HFFc6 (cell line): ENCODE measurements at places on chromosomes 3 and 15. TPM values are rescaled to one million over a fixed set of nuclear protein-coding genes. Genes with fewer than 3 reads are reported as not detected.
A peak's percentile ranks its signal among the peaks of the same experiment; 100 is the strongest.

Gene WNT5A
- total RNA-seq = 251 to 358 TPM (median 308 TPM) in 3 replicates

DNA sequence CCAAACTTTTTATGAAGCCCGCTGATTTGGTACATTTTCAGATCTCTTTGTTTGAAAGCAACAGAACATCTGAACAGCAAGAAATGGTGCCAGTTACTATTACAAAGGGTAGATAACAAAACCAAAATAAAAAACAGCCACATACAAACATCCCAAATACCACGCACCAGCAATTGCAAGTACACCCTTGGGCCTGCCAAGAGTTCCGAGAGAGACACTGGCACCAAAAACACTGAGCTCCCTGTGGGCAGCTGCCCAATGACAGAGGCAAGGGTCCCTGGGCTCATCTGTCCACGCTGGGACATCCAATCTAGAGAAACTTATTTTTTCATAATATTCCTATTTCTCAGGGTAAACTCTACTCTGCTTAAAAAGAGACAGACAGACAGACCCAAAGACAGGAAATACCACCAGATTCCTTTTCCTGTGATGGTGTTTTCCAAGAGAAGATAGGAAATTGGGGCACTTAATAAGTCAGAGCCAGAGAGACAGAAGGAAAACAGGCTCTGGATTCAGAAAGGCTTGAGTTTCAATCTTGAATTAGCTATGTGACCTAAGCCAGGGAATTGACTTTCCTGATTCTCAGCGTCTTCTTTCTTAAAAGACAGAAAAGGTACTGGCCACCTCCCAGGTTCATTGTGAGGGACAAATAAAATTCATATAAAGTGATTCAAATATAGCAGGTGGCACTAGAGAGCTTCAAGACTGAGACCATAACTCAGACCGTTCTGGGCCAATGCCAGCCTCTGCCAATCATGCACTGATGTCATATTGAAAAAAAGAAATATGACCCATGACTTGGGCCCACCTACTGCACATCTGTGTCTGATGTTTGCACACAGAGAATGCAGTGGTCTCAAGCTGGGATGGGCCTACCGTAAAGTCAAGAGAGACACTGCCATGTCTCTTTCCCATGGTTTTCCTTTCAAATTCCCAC is 61.3 kb downstream of the FOXP1 start:
- H3K4me3 ChIP-seq = no peak overlapping the region
- H3K27ac ChIP-seq = no peak overlapping the region
- no peaks in the 10 kb centered on the region; the same call in none of the 2 replicates for H3K27me3 ChIP-seq
- peaks cover 3% of the 10 kb centered on the region; the same call in 1 of the 2 replicates for H3K36me3 ChIP-seq

DNA sequence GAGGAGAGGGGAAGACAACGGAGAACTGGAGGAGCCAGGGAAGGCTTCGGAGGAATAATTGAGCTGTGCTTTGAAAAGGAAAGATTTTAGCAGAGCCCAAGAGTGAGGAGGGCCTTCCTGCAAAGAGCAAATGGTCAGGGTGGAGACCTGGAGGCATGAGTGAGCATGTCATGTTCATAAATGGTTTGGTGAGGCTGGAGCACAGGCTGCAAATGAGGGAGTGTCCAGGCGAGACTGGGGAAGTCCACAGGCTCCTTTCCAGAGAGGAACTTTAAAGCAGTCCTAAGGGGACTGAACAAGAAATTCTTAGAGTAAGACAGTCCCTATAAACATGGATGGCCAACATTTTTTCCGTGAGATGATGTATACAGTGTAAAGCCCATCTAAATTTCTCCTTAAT is 108.8 kb downstream of the THSD4 start:
- no peak overlapping the region for H3K4me3 ChIP-seq
- H3K36me3 ChIP-seq = peaks cover 27% of the 10 kb centered on the region
- no peak overlapping the region for H3K27ac ChIP-seq
- H3K27me3 ChIP-seq = peaks cover 3% of the 10 kb centered on the region

GRCh38 chr15:92130244-92130643 is 263.4 kb upstream of the ST8SIA2 start:
- no peak overlapping the region for H3K4me3 ChIP-seq
- no peak overlapping the region for H3K27ac ChIP-seq
- DNase-seq = no peak

Gene C3orf80
- 0.43 and 0.78 TPM in 2 replicates for total RNA-seq

Gene TLR9
- total RNA-seq = 0.08 TPM in 1 of 3 replicates, not detected in the others

GRCh38 chr15:92155934-92156333 is 237.7 kb upstream of the ST8SIA2 start:
- no peaks in the 10 kb centered on the region for H3K4me1 ChIP-seq
- H3K27ac ChIP-seq = no peak overlapping the region
- no peak for DNase-seq
- H3K36me3 ChIP-seq = no peaks in the 10 kb centered on the region
- H3K27me3 ChIP-seq = no peaks in the 10 kb centered on the region; the same call in 1 of the 2 replicates

Gene GOLGA8N
- 0.62 to 1.4 TPM (median 1.2 TPM) in 3 replicates for total RNA-seq

DNA sequence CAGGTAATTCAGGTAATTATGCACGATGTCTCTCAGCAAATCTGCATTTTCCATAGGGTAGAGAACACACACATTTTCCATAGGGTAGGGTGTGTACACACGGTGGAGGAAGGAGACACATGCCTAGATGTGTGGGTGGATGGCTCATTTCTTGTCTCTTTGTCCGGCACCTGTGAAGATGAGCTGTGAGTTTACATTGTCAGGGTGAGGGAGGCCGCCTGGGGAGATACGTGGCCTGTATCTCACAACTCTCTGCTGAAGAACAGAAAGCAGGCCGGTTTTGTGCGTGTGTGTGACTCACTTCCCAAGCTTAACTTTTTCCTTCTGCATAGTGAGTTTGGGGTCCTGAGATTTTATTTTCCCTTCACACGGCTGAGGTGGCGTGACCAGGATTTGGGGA is 60.3 kb downstream of the SLC6A6 start:
- H3K36me3 ChIP-seq = peaks cover 22% of the 10 kb centered on the region
- DNase-seq = no peak
- H3K27me3 ChIP-seq = peaks cover 6% of the 10 kb centered on the region
- H3K27ac ChIP-seq = peak overlapping the region; percentile 54; the same call in 1 of the 2 replicates

Gene TRH
- total RNA-seq = not detected in 3 replicates

DNA sequence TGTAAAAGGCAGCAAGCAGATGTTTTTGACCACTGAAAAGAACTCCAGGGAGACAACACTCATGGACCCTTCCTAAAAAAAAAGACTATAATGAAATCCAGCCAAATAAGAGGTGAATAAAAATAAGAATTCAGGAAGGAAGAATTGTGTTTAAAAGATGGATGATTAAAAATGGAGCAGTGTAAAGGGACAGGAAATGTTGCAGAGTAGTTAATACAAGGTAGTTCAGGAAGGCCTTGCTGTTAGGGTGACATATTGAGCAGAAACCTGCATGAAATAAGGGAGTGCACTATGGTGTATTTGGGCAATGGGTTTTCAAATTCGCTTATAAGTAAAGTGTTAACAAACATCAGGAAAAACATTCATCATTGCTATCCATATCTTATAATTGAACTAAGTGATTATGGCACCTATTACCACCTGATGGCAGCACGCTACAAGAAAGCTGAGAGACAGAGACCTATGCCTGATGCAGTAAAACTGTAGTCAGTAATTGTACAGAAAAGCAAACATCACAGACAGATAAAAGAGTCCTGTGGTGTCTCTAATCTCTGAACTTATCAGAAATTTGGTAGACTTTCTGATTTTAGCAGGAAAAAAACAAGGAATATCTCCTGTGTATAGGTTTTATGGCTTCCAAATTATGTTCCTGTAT is 5.8 kb upstream of the DBR1 start:
- no peaks in the 10 kb centered on the region for H3K36me3 ChIP-seq
- H3K4me3 ChIP-seq = no peak overlapping the region
- DNase-seq = peak; percentile 37
- peaks cover 9% of the 10 kb centered on the region for H3K4me1 ChIP-seq
- no peak overlapping the region for H3K27ac ChIP-seq
- peaks cover 12% of the 10 kb centered on the region for H3K27me3 ChIP-seq

Gene STRA6
- 2.6 to 3.2 TPM (median 2.8 TPM) in 3 replicates for total RNA-seq

Gene GABRR3
- total RNA-seq = not detected in 3 replicates

Gene CYP11A1
- total RNA-seq = 0.16 to 0.43 TPM (median 0.22 TPM) in 3 replicates

GRCh38 chr15:65421360-65422215 is 1.2 kb downstream of the IGDCC4 start:
- H3K4me1 ChIP-seq = peaks cover 25% of the 10 kb centered on the region
- peak overlapping the region; percentile 86 for H3K4me3 ChIP-seq
- peaks cover 61% of the 10 kb centered on the region for H3K27me3 ChIP-seq
- H3K27ac ChIP-seq = peak overlapping the region; percentile 49; the same call in 1 of the 2 replicates
- DNase-seq = no peak

DNA sequence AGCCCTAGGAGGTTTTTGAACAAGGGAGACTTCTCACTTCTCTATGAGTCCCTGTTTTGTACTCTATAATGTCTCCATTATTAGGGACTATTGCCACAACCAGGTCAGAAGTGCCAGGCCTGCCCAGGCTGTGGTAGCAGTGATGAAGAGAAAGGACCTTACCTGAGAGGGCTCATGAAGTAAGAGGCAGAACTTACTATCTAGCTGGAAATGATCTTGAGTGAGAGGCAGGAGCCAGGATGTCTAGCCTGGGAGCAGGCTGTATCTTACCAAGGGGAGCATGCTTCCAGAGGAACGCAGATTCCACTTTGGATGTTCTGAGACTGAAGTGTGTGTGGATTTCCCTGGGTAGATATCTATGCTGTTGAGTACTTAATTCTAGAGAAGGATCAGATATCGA is 93.3 kb downstream of the RPL39L start:
- H3K27ac ChIP-seq = no peak overlapping the region
- no peaks in the 10 kb centered on the region; the same call in 1 of the 2 replicates for H3K27me3 ChIP-seq
- H3K36me3 ChIP-seq = no peaks in the 10 kb centered on the region
- peaks cover 12% of the 10 kb centered on the region for H3K4me1 ChIP-seq
- DNase-seq = no peak

- no peaks in the 10 kb centered on the region for H3K27me3 ChIP-seq
- H3K27ac ChIP-seq = no peak overlapping the region
- DNase-seq = no peak
- peaks cover 28% of the 10 kb centered on the region for H3K36me3 ChIP-seq
- H3K4me1 ChIP-seq = peaks cover 16% of the 10 kb centered on the region
Observed at GRCh38 chr3:183069086-183069485, 30.2 kb downstream of the MCCC1 start.

Gene EFHB
- total RNA-seq = 0.40 and 1.0 TPM in 2 replicates

DNA sequence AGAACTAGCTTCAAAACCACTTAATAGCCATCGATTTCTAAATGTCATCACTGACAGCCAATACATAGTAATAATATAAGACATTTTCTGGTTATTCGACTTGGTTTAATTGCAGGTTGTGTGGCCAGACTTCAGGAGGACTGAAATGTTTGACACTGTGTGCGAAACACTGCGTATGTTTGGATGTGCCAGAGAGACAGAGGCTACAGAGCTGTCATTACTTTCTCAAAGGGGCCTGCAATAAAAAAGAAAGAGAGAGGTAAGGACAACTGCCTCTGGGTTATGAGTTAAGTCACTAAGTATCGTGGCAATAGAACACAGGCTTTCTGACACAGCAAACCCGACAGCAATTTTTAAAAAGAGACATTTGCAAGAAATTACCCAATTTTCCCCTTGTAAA is 882 bp downstream of the LMOD3 start:
- peaks cover 22% of the 10 kb centered on the region for H3K27me3 ChIP-seq
- DNase-seq = no peak
- H3K4me1 ChIP-seq = no peaks in the 10 kb centered on the region; the same call in 1 of the 2 replicates
- H3K36me3 ChIP-seq = no peaks in the 10 kb centered on the region
- no peak overlapping the region for H3K4me3 ChIP-seq

DNA sequence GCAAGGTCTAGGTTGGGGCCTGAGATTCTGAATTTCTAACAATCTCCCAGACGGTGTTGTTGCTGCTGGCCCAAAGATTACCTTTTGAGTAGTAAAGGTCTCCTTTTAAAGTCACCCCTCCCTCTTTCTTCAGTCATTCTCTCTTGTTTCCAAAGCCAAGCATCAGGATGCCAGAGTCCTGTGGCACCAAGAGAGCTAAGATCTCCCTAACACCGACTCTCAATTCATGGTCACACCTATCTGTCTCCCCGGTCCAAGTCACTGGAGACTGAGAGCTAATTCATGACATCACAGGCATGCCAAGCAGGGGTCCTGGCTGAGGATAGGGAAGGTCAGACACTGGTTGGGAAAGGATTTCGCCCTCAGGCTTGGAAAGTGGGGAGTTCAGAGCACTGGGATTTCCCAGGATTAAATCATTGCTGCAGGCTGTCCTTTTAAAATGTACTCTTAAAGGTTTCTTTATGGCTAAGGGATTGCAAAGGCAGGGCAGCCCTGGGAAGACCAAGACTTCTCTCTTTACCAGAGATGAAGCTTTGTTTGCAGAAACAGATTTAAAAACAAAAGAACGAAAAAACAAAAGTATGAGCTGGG is 7.3 kb downstream of the SHOX2 start:
- H3K4me3 ChIP-seq = 0 out of 2 replicates have a peak overlapping the region, but pooled peaks have one; percentile 2
- H3K27ac ChIP-seq = no peak overlapping the region
- no peak for DNase-seq

DNA sequence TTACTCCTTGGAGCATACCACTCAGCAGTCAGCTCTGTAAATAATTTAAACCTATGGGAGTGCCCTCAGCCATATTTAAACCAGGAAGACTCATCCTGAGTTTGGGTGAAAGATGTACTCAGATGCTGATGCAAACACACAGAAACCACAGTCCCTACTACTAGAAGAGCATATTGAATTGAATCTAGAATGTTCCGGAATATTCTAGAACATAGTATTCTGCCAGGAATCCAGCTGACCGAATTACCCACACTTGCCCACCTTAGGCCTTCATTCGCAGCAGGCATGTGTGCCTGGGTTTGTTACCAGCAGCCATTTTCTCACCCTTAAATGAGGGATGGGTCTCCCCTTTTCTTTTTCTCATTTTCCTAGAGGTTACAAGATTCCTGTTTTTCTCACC is 202.4 kb upstream of the ICE2 start:
- peaks cover 33% of the 10 kb centered on the region for H3K4me1 ChIP-seq
- H3K27ac ChIP-seq = no peak overlapping the region
- no peak overlapping the region for H3K4me3 ChIP-seq
- peaks cover 4% of the 10 kb centered on the region for H3K27me3 ChIP-seq
- no peaks in the 10 kb centered on the region for H3K36me3 ChIP-seq
- no peak for DNase-seq

- H3K36me3 ChIP-seq = peaks cover 66% of the 10 kb centered on the region
- no peak overlapping the region for H3K4me3 ChIP-seq
- DNase-seq = peak; percentile 23
- H3K4me1 ChIP-seq = peaks cover 63% of the 10 kb centered on the region
- no peak overlapping the region for H3K27ac ChIP-seq
Observed at GRCh38 chr3:105527949-105528348, 161.2 kb downstream of the ALCAM start.

DNA sequence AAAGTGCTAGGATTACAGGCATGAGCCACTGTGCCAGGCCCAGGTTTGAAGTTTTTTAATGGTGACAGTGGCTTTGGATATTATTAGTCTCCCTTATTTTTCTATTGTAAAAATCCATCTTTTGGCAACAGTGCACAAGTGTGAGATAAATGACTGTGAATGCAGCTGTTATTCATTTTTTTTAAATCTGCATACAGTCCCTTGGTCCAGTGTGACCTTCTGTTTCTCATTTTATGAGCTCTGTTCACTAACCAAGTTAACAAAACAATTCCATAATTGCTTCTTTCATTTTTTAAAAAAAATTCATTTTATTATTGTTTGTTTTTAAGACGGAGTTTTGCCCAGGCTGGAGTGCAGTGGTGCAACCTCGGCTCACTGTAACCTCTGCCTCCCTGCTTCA is 381.8 kb downstream of the NAALADL2 start:
- H3K4me1 ChIP-seq = no peaks in the 10 kb centered on the region
- no peak overlapping the region for H3K27ac ChIP-seq
- no peak for DNase-seq
- H3K4me3 ChIP-seq = no peak overlapping the region
- H3K27me3 ChIP-seq = no peaks in the 10 kb centered on the region
